ENCODE measurements at places on chromosomes 5 and 9.

DNA sequence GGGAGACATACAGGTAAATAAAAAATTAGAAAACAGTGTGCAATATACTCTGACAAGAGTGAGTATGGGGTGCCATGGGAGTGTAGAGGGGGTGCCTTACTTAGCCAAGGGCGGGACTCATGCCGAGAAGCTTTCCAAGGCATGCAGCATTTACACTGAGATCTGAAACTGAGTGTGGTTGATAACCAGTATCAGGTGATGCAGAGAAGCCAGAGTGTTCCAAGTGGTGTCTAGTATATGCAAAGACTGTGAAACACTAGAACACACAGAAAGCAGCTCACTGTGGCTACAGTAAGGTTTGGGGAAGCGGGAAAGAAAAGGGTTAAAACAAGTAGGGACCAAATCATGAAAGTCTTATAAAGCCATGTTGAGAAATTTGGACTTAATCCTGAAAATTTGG lies 30.5 kb upstream of the ERBIN start:
- DNase-seq: no peak
- H3K27ac ChIP-seq: no peak overlapping the region
- H3K27me3 ChIP-seq: no peaks in the 10 kb centered on the region

- no peak overlapping the region for H3K4me3 ChIP-seq
- H3K27ac ChIP-seq: no peak overlapping the region
- no peaks in the 10 kb centered on the region for H3K27me3 ChIP-seq
- no peak for DNase-seq
These were observed 414.7 kb upstream of the SGCD start for GRCh38 chr5:155912291-155912690.

GRCh38 chr9:79490657-79491248 lies 81.0 kb upstream of the TLE4 start:
- H3K4me3 ChIP-seq: no peak overlapping the region
- no peaks in the 10 kb centered on the region for H3K4me1 ChIP-seq
- no peaks in the 10 kb centered on the region for H3K36me3 ChIP-seq
- no peak overlapping the region for H3K27ac ChIP-seq

- no peak for DNase-seq
- no peaks in the 10 kb centered on the region for H3K36me3 ChIP-seq
- H3K27ac ChIP-seq: no peak overlapping the region
- H3K4me3 ChIP-seq: no peak overlapping the region
These were observed 17.9 kb upstream of the ASS1 start for GRCh38 chr9:130426883-130427282.

DNA sequence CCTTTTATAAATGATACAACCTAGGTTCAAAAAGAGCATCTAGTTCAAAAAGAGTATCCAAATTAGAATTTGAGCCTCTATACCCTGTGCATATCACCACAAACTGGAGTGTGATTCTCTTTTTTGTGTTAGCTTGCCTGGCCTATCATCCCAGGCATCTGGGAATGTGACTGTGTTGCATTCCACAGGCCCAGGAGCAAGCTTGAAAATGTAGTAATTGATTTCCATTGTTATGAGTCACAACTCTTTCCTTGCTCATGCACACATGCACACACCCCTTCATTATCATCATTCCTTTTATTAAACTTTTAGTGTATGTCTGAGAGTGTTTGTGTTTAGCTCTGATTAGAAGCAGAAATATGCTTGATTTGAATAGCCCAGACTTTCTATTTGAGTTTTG lies 75.2 kb downstream of the FCHO2 start:
- H3K27me3 ChIP-seq: no peaks in the 10 kb centered on the region
- no peak overlapping the region for H3K27ac ChIP-seq
- no peaks in the 10 kb centered on the region for H3K36me3 ChIP-seq
- no peaks in the 10 kb centered on the region for H3K4me1 ChIP-seq

DNA sequence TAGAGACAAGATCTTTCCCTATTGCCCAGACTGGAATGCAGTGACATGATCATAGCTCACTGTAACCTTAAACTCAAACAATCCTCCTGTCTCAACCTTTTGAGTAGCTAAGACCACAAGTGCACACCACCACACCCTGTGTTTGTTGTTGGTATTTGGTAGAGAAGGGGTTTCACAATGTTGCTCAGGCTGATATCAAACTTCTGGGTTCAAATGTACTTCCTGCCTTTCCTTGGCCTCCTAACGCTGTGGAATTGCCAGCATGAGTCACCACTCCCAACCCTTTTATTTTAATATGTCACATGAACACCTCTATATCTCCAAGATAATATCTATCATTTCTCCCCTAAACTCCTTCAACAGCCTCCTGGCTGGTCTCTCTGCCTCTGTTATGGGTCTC lies 719.0 kb downstream of the PTPRD start:
- no peaks in the 10 kb centered on the region for H3K4me1 ChIP-seq
- no peak for DNase-seq
- H3K27me3 ChIP-seq: no peaks in the 10 kb centered on the region
- no peak overlapping the region for H3K4me3 ChIP-seq
- no peak overlapping the region for H3K27ac ChIP-seq

DNA sequence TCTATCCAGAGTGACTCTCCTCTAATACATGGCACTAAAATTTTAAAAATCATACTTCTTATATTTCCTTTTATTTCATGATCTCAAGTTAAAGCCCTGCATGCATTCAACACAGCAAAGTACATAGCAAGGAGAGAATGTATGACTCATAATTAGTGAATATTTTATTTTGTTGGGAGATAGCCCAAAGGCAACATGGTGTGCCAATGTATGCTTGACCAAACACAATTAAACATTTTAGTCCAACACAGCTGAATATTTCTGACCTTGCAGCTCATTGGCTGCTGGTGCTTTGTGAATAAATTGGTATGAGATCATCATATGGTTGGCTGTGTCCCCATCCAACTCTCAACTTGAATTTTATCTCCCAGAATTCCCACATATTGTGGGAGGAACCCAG lies 103.5 kb downstream of the NPR3 start:
- no peaks in the 10 kb centered on the region for H3K4me1 ChIP-seq
- H3K36me3 ChIP-seq: no peaks in the 10 kb centered on the region
- no peaks in the 10 kb centered on the region for H3K27me3 ChIP-seq
- H3K27ac ChIP-seq: no peak overlapping the region
- DNase-seq: no peak
- no peak overlapping the region for H3K4me3 ChIP-seq

DNA sequence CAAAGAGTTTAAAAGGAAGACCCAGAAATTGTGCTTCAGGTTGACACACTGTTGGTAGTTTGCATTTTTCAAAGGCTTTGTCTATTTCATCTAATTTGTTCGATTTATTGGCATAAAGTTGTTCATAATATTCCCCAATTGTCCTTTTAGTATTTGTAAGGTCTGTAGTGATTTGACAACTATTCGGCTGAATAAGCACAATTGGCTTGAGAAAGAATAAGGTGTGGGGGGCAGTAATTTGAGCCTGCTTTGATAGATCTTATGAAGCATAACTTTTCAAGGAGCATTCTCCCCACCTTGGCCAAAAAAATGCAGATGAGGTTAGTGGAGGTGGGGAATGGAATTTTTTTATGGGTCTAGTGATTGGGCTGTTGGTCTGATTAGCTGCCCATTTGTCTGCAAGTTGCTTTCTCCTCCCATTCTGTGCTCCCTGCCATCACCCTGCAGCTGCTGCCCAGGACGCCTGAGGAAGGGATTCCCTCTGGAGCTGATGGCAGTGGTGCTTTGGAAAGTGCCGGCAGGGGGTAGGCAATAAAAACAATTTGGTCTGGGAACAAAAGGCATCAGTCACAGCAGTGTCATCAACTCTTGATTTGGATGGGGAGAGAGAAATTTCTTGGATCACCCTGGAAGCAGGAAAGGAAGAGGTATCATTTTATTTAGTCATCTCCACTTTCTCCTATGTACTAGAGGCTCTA lies 26.6 kb downstream of the WNT8A start:
- H3K27me3 ChIP-seq: no peaks in the 10 kb centered on the region
- H3K36me3 ChIP-seq: no peaks in the 10 kb centered on the region
- no peak overlapping the region for H3K27ac ChIP-seq
- no peak overlapping the region for H3K4me3 ChIP-seq

DNA sequence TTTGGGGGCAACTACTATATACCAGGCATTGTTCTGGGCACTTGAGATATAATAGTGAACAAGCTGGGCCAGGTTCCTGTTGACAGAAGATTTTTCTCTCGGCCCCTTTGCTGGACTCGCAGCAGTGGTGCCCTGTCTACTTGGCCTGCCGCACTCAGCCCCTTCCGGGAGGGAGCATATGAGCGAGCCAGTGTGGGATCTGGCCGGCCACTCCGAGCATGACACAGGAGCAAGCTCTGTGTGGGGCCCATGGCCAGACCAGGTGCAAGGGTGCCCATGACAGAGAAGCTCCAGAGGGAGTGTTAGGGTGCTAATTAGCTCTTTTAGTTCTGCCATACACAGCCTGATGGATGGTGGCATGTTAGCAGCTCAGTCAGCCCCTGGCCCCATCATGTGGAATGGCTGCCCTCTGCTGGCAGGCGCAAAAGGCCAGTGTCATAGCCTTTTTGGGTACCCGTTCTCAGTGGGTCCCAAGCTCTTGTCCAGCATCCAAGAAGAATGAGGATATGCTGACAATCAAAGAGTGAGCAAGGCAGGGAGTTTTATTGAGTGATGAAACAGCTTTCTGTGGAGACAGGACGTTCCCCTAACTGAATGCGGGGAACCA lies 9.3 kb upstream of the KIF4B start:
- no peak overlapping the region for H3K4me3 ChIP-seq
- no peak overlapping the region for H3K27ac ChIP-seq
- no peak for DNase-seq
- no peaks in the 10 kb centered on the region for H3K4me1 ChIP-seq
- H3K36me3 ChIP-seq: no peaks in the 10 kb centered on the region

- H3K27me3 ChIP-seq: no peaks in the 10 kb centered on the region
- H3K36me3 ChIP-seq: peaks cover 5% of the 10 kb centered on the region
- peaks cover 35% of the 10 kb centered on the region for H3K4me1 ChIP-seq
- no peak overlapping the region for H3K27ac ChIP-seq
- H3K4me3 ChIP-seq: no peak overlapping the region
These were observed 3.7 kb downstream of the B4GALT7 start for GRCh38 chr5:177603631-177604030.

- no peak for DNase-seq
- H3K4me1 ChIP-seq: no peaks in the 10 kb centered on the region
- no peak overlapping the region for H3K27ac ChIP-seq
- no peaks in the 10 kb centered on the region for H3K27me3 ChIP-seq
- no peak overlapping the region for H3K4me3 ChIP-seq
- peaks cover 11% of the 10 kb centered on the region for H3K36me3 ChIP-seq
These were observed 19.8 kb downstream of the MLANA start for GRCh38 chr9:5910413-5911057.

DNA sequence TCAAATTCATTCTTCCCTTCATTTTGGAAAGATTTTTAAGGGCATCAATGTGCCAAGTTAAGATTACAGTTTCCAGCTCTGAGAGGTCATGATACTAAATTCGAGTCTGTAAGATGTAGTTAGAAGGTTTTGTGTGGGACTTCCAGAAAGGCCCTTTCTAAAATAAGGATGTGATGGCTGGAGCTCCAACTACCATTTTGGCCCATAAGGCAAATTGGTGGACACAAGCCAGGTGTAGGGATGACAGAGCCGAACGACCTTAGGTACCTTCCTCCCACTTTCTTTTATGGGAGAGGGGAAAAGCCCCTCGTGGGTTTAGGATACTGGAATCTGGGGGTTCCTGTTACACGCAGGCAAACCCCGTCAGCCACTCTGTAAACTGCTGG lies 54.3 kb upstream of the PTPDC1 start:
- H3K27me3 ChIP-seq: no peaks in the 10 kb centered on the region
- no peaks in the 10 kb centered on the region for H3K36me3 ChIP-seq
- peaks cover 15% of the 10 kb centered on the region for H3K4me1 ChIP-seq
- DNase-seq: no peak
- peak overlapping the region; percentile 74 for H3K4me3 ChIP-seq

- no peak for DNase-seq
- no peak overlapping the region for H3K27ac ChIP-seq
- no peaks in the 10 kb centered on the region for H3K27me3 ChIP-seq
These were observed 790.8 kb upstream of the NUDT12 start for GRCh38 chr5:104353371-104353770.

DNA sequence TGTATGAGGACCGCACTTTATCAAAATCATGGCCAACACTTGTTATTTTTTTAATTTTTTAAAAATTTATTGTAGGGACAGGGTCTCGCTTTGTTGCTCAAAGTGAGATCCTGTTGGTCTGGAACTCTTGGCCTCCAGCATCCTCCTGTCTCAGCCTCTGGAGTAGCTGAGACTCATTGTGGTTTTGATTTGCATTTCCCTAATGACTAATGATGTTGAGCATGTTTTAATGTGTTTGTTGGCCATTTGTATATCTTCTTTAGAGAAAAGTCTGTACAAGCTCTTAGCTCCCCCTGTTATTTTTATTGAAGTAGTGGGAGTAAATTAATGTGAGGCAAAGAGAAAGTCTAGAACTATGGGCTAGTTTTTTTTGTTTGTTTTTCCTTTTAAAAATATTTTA lies 1.6 kb upstream of the RPS6 start:
- DNase-seq: no peak
- no peaks in the 10 kb centered on the region for H3K27me3 ChIP-seq
- H3K4me1 ChIP-seq: peaks cover 23% of the 10 kb centered on the region
- peaks cover 25% of the 10 kb centered on the region for H3K36me3 ChIP-seq

DNA sequence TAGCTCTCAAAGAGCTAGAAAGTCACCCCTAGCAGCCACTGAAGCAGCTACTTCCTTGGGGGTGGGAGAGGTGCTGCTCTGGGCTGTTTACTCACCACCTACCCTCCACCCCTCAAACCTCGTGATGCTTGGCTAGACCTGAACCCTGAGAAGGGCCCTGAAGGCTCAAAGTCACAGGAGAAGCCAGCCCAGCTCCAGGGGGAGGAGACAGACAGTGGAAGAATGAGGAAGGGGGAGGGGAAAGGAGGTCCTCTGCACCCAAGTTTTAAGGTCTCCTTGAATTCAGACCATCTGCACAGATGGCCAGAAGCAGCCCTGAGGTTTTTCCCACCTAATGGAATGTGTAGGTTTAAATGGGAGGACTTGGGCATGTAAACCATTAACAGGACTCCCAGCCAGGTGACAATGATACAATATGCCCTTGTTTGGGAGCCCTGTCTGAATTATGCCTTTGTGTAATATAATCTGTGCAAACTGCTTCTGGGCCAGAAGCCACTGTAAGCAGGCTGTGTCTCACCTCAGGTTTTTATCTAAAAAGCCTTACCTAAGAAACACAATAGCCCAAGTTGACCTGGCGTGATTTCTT lies 180.5 kb downstream of the PIK3R1 start:
- H3K4me1 ChIP-seq: peaks cover 8% of the 10 kb centered on the region
- H3K27me3 ChIP-seq: no peaks in the 10 kb centered on the region
- H3K36me3 ChIP-seq: no peaks in the 10 kb centered on the region
